ENCODE measurements at places on chromosomes 4 and X. TPM values are rescaled to one million over a fixed set of nuclear protein-coding genes. Genes with fewer than 3 reads are reported as not detected.

DNA sequence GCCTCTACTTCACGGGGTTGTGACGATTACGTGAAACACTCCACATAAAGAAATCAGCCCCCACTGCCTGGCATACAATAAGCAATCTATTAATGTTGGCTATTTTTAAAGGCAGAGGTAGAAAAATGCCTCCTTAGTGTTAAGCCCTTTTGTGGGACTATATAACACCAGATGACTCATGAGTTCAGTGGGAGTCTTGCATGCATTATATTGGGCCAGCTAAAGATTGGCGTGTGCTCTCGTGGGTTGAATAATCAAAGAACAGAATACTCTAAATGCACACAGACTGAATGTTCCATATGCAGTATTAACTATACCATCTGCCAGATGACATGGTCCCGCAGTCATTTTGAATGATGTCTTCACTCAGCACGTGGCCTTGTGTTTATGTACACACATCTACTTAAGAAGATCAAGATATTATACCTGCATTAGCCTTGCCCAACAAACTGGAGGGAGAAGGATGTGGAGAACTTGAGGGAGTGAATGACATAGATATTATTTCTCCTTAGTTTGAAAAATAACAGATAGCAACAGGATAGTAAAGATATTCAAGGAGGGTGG lies 85.0 kb upstream of the MYOZ2 start:
- DNase-seq = no peak

- DNase-seq = peak; percentile 3
These were observed 1904.9 kb downstream of the PCDH7 start for GRCh38 chr4:32624943-32625603.

DNA sequence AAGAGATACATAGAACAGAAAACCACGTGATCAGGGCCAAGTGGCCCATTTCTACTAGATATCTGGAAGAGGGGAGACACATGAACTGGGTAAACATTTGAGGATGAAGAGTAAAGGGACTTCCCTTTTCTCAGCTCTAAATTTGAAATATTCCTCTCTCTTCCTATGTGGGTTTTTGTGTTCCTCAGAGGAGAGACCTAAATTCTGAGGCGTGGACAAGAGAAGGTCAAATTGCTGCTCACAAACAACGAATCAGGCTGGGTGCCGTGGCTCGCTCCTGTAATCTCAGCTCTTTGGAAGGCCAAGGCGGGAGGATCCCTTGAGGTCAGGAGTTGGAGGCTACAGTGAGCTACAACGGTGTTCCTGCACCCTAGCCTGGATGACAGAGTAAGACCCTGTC lies 216.0 kb downstream of the PTTG2 start:
- no peak for DNase-seq

DNA sequence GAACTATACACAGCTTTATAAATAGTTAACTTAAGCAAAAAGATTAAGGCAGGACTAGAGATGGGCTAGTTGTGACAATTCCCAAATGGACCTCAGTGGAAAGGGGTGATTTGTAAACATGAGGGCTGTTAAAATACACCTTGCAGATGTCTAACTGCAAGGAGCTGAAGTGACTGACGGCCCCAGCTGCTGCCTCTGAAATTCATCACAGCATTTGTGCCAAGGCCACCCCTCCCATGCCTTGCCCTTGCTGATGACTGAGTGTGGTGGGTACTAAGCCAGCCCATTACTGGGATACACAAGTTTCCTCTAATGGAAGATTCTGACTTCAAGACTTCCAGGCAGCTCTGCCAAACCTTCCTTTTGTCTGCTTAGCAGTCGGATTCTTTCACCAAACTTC lies 23.7 kb upstream of the EGFL6 start:
- no peak for DNase-seq

GRCh38 chr4:120801137-120801758 lies 121.3 kb downstream of the PRDM5 start:
- peak; percentile 42 for DNase-seq

DNA sequence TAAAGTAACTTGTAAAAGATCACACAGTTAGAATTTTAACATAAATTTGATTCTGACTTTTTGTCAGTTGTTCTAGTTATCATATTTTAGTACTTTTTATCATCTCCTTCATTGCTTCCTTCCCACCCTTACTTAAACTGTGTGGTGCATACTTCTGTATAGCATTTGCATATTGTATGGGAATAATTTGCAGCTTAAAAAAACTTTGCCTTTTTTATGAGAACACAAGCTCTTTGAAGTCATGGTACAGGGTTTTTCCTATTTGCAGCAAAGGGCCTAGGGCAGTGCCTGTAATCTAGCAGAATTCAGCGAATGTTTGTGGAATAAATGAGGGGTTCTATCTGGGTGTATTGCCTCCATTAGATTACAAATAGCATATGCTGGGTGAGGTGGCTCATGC lies 41.6 kb downstream of the SYNPO2 start:
- no peak for DNase-seq

GRCh38 chr4:133390198-133390855 lies 241.2 kb downstream of the PCDH10 start:
- DNase-seq = no peak

Gene IRS4
- total RNA-seq = not detected

- peak; percentile 21 for DNase-seq
These were observed 355.2 kb upstream of the GALNT7 start for GRCh38 chr4:172813359-172813923.

Gene UGT2B11
- not detected for total RNA-seq

Gene NOX1
- total RNA-seq = 0.18 TPM

- DNase-seq = no peak
These were observed 40.9 kb downstream of the SEL1L3 start for GRCh38 chr4:25821899-25822298.

Gene KCND1
- 0.23 TPM for total RNA-seq
